ENCODE measurements at places on chromosomes 2 and 18.

DNA sequence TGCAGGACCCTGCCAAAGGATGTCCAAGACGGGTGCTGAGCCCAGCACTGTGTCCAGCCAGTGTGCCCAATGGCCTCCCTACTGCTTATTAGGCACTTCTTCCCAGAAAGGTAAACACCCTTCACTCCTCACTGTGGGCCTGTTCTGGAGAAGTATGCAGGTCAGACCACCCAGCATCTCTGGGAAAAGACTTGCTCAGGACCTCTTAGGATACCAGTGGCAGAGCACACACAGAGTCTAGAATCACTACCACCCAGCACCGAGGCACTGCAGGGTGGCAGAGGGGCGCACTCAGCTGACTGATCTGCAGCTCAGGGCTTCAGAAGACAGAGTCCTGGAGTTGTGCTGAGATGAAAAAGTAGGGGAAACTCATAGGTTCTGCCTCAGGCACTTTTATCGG, 25.8 kb downstream of the XDH start:
- no peak for DNase-seq

GRCh38 chr2:238921259-238921658, 73.4 kb downstream of the TWIST2 start:
- no peak for DNase-seq

GRCh38 chr2:70541481-70542020, 12.1 kb downstream of the TGFA start:
- DNase-seq = no peak

GRCh38 chr2:221551864-221552263, 20.2 kb downstream of the EPHA4 start:
- no peak for DNase-seq

DNA sequence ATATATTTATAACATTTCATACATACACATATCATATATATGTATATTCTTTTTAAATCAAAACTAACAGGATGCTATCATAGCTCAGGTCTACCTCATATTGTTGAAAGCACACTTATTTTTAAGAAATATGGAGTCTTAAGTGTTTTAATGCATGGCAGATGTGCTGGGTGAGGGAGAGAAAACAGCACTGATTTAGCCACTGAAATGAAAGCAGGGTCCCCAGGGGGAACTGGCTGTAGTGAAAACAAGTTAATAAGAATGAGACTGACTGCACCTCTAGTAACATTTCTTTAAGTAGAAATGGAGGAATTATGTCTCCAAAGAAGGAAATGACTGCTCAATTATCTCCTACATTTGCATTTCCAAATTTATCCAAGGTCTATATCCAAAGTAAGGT, 857.8 kb downstream of the DCDC2C start:
- DNase-seq = no peak

DNA sequence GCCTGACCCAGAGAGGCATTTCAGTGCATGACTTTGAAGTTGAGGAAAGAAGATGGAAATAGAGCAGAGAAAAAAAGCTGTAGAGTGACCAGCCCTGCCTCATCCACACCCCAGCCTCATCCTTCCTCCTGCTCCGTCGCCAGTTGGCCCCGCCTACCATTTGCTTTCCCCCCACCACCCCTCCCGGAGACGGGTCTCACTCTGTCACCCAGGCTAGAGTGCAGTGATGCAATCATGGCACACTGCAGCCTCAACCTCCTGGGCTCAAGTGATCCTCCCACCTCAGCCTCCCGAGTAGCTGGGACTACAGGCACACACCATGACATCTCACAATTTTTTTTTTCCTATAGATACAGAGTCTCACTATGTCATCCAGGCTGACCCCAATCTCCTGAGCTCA, 200.8 kb downstream of the EPHA4 start:
- DNase-seq = no peak

GRCh38 chr2:71976685-71977084, 171.0 kb downstream of the CYP26B1 start:
- DNase-seq = no peak

GRCh38 chr2:229205704-229206103, 65.4 kb downstream of the PID1 start:
- DNase-seq = no peak

DNA sequence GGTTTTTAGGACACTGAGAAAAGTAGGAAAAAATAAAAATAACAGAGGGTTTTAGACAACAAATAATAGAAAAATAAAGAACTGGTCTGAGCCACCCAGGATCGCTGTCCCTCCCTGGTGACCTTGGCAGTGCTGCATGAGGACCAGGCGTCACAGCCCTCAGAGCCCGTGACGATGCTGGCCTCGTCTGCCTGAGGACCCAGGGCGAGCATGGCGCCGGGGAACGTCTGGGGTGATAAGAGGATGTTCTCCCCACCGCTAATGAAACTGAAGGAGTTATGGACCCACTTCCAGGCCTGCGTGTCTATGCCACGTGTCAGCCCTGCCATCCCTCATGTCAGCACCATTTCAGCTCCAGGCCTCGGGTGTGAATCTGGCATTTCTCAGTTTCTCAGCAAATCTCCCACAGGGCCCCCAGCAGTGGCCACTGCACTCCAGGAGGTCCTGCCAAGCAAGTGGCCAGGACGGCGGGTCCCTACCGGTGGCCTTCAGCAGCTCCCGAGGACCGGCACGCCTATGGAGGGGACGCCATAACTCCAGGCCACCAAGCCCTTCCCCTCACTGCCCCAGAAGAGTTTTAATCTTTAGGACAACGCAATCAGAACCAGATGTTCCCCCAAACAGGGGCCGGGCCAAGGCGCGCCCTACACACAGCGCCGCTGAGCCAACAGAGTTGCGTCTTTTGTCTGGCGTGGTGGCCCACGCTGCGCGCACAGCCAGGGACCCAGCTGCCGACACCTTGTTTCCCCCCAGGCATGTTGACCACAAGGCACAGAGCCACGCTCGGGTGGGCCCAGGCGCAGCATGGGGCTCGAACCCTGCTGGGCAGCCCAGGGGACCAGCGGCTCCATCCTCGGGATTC, 179.7 kb downstream of the TWIST2 start:
- DNase-seq = no peak

- DNase-seq = no peak
Observed at GRCh38 chr2:223697316-223697891, 95.2 kb upstream of the SCG2 start.

All from stimulated activated CD4-positive, alpha-beta T cell treated with anti-CD3 and anti-CD28 coated beads, Interleukin-15, amount 100 ng/mL, for 1 hour (primary cell).